Upper lobe of right lung (tissue), 1 donor: ENCODE measurements at places on chromosomes 3 and 15.

GRCh38 chr3:110966966-110967663 lies 104.5 kb upstream of the NECTIN3 start:
- DNase-seq = no peak

GRCh38 chr3:191761906-191762305 lies 300.9 kb downstream of the PYDC2 start:
- DNase-seq = no peak

DNA sequence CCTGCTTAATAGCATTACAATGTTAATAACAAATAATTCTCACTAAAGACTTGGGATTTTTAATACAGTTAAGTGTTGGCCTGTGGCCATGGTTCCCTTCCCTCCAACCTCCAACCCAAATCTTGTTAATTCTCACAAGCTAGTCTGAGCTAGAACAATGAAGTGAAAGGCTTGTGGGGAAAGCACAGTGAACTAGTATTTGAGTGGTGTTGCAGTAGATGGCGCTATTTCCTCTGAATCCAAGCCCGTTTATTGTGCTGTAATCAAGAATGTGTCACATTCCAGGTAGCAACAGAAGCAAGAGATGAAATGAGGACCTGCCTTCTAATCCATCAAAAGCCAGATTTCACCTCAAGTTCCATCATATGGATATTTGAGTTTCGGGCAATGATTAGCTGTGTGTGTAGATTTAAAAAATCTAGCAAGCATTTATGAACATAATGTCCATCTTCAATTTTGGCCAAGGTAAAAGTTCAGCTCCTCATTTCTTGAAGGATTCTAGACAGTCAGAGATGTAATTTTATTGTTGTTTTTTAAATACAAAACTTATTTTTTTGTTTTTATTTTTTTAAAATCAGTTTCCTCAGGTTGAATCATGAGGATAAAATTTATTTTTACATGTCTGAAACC lies 160.7 kb downstream of the SQOR start:
- no peak for DNase-seq

DNA sequence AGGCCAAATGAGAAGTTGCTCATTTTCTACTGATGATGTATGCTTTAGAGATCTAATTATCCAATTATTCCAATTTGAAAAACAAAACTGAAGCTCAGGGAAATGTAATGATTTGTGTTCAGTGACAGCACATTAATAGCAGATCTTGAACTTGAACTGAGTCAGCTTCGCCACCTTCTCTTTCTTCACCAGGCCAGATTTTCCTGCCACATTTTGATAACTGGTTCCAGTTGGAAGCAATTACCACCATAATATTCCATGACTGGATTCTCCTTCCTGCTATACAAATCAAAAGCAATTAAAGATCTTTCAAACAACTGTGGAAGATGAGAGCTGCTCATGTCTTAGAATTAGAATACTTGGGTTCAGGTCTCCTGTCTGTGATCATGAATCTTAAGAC lies 334.1 kb downstream of the RBMS3 start:
- no peak for DNase-seq

DNA sequence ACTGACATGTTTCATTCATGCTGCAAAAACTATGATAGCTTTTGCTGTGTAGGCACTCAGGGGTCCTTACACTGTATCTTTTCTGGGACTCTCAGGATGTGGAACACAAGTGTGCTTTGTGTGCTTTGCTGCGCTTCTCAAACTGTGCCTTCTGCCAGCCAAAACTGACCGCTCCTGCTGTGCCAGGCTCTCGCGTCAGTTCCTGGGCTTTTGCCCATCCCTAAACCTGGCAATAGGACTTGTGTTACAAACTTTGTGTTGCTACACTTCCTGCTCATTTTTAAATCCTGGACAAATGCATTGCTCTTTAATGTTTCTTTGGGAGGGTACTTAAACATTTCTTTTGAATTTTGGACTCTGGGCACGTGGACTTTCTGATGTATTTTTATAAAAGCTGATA lies 60.3 kb downstream of the DIPK2A start:
- no peak for DNase-seq

DNA sequence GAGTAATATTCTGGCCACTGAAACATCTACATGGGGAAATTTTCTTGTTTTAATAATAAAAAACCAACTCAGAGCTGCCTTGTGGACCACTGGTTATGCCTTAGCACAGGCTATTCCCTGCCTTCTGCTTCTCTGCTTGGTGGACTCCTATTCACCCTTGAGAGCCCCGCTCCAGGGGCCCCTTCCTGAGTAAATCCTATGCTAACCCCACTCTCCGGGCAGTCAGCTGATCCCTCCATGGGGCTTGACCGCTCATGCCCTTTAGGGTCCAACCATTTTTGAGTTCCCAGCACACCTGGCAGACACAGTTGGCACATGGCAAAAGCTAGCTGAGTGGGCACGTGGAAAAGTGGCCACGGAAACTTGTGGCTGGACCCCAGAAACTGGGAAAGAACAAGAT lies 38.2 kb downstream of the ATP2B2 start:
- no peak for DNase-seq

DNA sequence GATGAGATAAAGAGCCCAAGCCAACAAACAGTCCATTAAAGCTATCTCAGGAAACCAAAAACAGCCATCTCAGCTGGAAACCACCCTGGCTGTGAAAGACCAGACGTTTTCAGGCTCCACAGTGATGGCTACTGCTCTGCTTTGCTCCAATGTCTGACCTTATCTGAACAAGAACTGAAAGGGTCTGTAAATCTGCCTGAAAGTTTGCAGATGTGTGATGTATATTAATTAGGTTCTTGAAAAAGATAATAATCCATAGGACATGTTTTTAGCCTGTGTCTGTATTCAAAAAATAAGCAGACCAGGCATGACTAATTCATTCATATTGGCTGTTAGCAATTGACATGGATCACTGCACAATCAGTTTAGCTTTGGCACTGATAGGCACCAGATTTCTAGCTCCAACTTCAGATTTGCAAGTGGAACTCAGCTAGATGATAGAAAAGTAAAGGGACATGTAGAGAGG lies 611.4 kb upstream of the NAALADL2 start:
- no peak for DNase-seq

DNA sequence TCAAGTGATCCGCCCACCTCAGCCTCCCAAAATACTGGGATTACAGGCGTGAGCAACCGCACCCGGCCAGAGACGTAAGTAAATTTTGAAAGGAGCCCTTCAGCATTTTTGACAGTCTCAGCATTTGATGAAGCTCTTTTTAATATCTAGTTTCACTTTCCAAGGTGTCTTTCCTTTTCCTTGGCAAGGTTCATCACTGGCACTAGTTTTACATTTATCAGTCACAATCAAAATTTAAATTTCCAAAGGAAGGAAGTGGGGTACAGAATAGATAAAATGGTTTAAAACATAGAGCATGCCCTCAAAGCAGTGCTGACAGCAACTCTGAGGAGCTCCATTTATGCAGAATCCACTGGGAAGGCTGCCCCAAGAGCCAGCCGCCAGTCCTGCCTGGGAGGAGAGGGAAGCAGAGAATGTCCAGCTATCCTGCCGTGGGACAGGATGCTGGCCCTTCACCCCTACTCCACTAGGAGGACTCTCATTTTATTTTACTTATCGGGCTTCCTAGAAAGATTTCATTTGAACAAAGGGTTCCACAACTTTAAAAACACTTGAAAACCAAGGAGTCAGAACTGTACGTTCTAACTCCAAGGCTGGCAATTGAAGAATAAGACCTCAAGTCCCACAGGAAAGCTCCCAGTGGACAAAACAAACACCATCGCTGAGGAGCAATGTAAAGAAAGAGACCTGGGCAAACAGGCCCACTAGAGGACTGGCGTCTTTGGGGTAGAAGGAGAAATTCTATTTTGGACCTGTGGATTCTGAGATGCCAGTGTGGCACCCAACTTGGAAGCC lies 9.9 kb downstream of the SFMBT1 start:
- no peak for DNase-seq

DNA sequence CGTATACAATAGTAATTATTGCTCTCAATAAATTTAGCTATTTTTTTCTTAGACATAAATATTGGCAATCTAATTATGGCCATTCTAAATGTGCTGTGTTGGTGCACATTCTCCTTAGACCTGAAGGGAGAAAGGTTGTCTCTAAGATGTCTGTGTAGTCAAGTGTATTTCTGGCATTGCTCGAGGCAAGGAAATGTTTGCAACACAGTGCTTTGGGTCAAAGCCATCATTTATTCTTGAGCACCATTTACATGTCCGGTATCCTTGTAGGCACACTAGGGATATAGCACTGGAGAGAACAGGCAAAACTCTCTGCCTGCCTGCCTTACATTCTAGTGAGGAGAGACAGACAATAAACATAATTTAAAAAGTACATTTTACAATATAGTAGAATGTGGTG lies 2.6 kb upstream of the PHLDB2 start:
- no peak for DNase-seq

- no peak for DNase-seq
Measured at GRCh38 chr3:17573396-17573795, 169.0 kb downstream of the TBC1D5 start.

GRCh38 chr3:112979244-112979832 lies 4.4 kb upstream of the CD200R1 start:
- DNase-seq = no peak

GRCh38 chr3:146975476-146975875 lies 370.3 kb upstream of the PLSCR5 start:
- DNase-seq = no peak

- DNase-seq = no peak
Measured at GRCh38 chr3:87426918-87427317, 150.5 kb upstream of the POU1F1 start.

DNA sequence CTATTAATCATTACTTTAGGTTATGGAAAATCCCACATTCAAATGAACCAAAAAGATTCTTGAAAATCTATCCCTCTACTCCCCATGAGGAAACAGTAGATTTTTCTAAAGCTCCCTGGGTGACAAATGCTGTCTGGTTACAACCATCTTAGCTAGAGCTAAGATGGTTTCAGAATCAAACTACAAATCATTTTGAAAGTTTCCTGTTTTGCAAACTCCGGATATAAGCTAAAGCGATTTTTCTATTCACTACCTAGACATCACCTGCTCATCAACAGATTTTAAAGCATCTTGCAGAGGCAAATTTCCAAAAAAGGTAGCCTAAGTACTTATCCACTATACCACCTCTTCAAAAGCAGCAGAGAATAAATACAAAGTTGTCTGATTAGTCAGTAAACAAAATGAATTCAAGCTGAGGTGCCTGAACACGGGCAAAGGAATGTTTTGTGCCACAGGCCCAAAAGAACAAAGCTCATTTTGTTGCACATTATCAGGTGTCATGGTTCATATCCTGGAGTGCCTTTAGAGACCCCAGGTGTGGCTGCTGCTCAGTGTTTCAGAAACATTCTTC lies 204.9 kb downstream of the TNIK start:
- no peak for DNase-seq

- no peak for DNase-seq
Measured at GRCh38 chr3:112817271-112817670, 29.4 kb downstream of the CD200R1L start.

- no peak for DNase-seq
Measured at GRCh38 chr3:150148227-150148626, 177.5 kb upstream of the PFN2 start.

GRCh38 chr3:109685084-109686079 lies 348.0 kb upstream of the DPPA4 start:
- DNase-seq = peak; percentile 65

- no peak for DNase-seq
Measured at GRCh38 chr15:31498756-31499155, 172.1 kb downstream of the KLF13 start.

DNA sequence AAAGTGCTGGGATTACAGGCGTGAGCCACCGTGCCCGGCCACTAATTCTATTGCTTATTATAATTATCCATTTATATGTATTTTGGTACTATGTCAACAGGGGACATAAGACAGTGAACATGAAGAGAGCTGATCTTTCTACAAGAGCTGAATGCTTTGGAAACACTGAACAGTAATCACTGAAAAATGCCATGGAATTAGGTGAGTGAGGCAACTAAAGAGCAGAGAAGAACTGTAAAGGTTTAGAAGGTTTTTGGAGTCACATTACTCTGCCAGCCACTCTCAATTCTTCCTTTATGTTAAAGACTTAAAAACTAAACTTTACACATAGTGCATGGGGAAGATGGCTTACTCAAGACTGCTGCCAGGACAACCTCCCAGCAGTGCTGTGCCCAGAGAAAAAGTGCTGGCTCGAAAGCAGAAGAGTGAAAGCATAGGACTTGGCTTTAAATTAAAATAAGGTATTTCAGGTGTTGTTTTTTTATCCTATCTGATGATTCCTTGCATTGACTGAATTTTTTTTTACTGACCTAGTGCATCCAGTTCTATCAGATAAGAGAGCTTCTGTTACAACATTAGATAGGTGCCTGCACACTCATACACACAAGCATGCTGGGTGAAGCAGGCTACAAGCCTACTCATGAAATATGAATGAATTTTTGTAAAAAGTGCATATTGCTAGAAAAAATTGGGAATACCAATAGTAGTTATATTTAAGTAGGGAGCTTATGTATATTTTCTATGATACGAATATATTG lies 28.7 kb upstream of the CACNA2D3 start:
- DNase-seq = no peak

GRCh38 chr3:179067839-179068238 lies 3.8 kb downstream of the ZMAT3 start:
- DNase-seq = no peak

DNA sequence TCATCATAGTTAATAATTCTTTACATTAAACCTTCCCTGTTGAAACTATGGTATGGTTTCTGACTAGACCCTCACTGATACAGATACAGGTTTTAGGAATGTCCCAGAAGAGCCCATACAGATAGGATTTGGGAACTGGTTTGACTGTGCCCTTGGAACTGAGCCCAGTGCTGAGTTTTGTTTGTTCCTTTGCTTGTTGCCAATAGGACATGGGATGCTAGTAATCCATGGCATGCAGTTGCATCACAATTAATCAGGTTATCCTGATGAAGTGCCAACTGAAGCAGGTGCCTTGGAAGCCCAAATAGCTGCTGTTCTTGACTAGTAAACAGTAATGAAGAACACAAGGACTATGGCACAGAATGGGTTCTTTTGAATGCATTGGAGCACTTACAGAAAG lies 230.6 kb downstream of the NEK10 start:
- DNase-seq = no peak

DNA sequence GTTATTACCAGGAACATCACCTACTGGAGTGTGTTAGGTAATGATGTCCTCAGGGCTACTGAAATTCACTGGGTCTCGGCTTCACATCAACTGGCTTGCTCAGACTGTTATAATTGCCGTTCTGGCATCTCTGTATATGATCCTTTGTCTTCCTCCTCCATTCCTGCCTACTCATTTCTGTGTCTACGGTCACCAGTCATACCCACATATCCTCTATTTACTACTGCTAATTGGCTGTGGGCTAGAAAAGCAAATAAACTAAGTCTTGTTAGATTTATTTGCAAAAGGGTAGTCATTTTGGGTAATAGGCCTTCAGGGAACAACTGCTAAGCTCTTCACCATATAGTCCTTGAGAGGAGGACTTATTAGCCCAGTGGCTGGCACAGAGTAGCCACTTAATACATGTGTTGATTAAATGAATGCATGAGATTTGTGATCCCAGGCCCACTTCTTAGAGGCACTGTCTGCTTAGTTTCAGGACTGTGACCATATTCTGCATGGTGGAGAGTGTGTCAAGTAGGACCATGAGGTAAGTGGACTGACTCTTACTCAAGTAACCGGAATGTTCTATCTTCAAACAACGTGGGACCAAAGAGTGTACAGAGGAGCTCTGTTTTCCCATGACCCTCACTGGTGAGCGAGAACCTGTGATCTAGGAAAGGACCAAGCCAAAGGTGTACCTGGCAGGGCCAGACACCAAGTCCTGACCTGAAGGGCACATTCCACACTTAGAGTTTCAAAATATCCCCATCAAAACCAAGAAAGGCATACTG lies 13.2 kb downstream of the ZDHHC3 start:
- no peak for DNase-seq
